Left ventricle myocardium superior (tissue), 1 donor: ENCODE measurements at places on chromosomes 6 and 20. TPM values are rescaled to one million over a fixed set of nuclear protein-coding genes. Genes with fewer than 3 reads are reported as not detected.

The DLL1 gene
- 15.3 TPM for total RNA-seq

The NOX3 gene
- not detected for total RNA-seq

The ACTL10 gene
- 0.40 TPM for total RNA-seq

The MYB gene
- total RNA-seq, result 0.15 TPM

The SMIM29 gene
- total RNA-seq, result 19.7 TPM

The TRIM40 gene
- not detected for total RNA-seq

The VGLL2 gene
- not detected for total RNA-seq

The SLC22A2 gene
- not detected for total RNA-seq

The DNAAF9 gene
- 20.1 TPM for total RNA-seq

The STMND1 gene
- not detected for total RNA-seq

The GGT7 gene
- total RNA-seq, result 22.0 TPM

The TMEM74B gene
- total RNA-seq, result 4.1 TPM

The ZNF165 gene
- 0.62 TPM for total RNA-seq

The DPPA5 gene
- not detected for total RNA-seq

The PRSS35 gene
- 0.12 TPM for total RNA-seq

The SLC17A2 gene
- total RNA-seq, result not detected

The CCM2L gene
- total RNA-seq, result 9.2 TPM

The C20orf204 gene
- total RNA-seq, result 0.35 TPM

The HSPA1B gene
- total RNA-seq, result 233 TPM

The NKAPL gene
- total RNA-seq, result 6.3 TPM

The CGA gene
- total RNA-seq, result 0.59 TPM

The SNX14 gene
- total RNA-seq, result 28.8 TPM

The CDSN gene
- not detected for total RNA-seq

The CLPSL2 gene
- total RNA-seq, result not detected

The ELOVL2 gene
- 1.3 TPM for total RNA-seq

The TTBK1 gene
- 0.15 TPM for total RNA-seq

The SRMS gene
- not detected for total RNA-seq

The RAET1E gene
- total RNA-seq, result 0.79 TPM

The BPIFB4 gene
- total RNA-seq, result not detected

The CRISP3 gene
- total RNA-seq, result not detected

The MDFI gene
- total RNA-seq, result 1.3 TPM

The TINAG gene
- 0.15 TPM for total RNA-seq

The PRPH2 gene
- total RNA-seq, result 0.47 TPM

The GJA10 gene
- total RNA-seq, result not detected

The TNXB gene
- 64.1 TPM for total RNA-seq

The EDN3 gene
- total RNA-seq, result not detected
